ENCODE measurements at places on chromosomes 5 and 9.

GRCh38 chr5:111626473-111627148, 114.3 kb upstream of the STARD4 start:
- no peak for DNase-seq

- no peak for DNase-seq
These were observed 22.1 kb upstream of the RARS1 start for GRCh38 chr5:168464214-168464613.

DNA sequence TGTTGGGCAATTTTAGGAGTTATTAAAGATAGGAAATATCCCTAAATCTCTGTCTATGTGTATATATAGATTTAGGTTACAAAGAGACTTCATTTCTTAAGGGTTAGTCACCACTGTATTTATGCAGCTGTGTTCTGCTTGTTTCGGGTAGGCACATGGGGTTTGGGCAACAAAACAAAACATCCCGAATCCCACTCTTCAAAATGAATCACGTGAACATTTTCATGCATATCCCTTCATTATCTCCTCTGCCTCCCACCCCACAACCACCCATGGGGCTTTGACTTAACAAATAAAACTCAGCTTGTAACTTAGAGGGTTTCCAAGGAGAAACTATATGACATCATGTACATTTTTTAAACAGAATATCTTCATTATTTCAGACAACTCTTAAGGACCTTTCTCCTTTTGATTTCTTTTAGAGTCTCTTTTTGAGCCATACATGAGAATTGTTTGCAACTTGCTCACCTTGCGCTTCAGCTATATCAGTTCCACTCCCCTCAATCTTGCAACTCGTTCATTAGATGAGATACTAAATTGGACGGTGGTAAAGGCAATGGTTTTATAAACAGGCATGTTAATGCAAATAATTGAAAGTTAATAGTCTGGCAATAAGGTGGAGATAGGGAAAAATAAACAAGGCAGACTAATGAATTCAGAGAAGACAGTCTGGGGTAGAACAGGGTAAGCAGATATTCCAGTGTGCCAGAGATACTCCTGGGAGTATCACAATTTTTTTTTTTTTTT, 136.7 kb downstream of the CD180 start:
- DNase-seq: no peak

DNA sequence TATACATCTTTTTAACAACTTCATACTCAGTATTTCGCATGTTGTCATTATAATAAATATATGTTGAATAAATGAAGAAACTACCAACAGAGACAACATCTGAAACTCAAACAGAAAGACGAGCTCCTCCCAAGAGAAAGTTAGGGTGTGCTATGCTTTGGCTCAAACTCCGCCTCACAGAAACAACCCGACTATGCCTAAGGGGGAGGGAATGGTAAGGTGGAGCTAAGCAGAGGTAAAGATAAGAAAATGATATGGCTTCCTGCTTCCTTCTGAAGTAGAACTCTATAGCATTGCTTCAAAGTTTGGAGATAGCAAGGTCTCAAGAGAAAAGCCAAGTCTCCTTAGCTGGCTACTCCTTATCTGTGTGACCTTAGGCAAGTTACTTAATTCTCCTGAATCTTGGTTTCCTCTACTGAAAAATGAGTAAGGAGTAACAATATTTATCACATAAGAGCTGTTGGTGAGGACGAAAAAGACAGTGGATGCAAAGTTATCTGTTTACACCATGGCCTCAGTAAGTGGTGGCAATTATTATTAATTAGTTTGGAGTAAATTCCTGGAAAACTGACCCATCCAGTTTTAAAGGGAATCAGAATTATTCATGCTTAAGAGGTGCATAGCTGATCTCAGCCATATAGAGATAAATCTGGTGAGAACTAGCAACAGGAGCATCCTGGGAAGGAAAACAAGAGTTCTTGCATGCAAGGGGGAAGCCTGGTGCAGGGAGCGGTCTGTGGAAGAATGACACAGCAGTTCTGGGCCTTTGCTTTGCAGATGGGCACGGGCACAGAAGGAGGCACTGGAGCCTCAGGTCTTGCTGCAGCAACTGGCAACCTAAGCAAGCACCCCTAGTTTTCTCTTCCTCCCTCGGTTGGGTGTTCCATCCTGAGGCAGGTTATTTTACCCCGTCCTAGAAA, 73.3 kb downstream of the GLIS3 start:
- DNase-seq: no peak

GRCh38 chr9:34419716-34420504, 38.5 kb downstream of the FAM219A start:
- no peak for DNase-seq

- DNase-seq: no peak
These were observed 5.6 kb upstream of the SPDL1 start for GRCh38 chr5:169577951-169578350.

GRCh38 chr9:86557063-86557766, 203.0 kb upstream of the TUT7 start:
- no peak for DNase-seq

Measured in occipital lobe (tissue), 3 donors.